Liver (tissue), 10 donors: ENCODE measurements at places on chromosomes 7 and 10. TPM values are rescaled to one million over a fixed set of nuclear protein-coding genes. Genes with fewer than 3 reads are reported as not detected.

Gene COBL
- total RNA-seq: 5.8 TPM

Gene CHRM2
- 0.08 TPM for total RNA-seq

Gene CTNNA3
- total RNA-seq: 1.4 TPM

- H3K36me3 ChIP-seq: no peaks in the 10 kb centered on the region
- H3K27ac ChIP-seq: no peak overlapping the region
- no peak overlapping the region for H3K4me3 ChIP-seq
Observed at GRCh38 chr7:134639683-134640279, 6.9 kb upstream of the BPGM start.

DNA sequence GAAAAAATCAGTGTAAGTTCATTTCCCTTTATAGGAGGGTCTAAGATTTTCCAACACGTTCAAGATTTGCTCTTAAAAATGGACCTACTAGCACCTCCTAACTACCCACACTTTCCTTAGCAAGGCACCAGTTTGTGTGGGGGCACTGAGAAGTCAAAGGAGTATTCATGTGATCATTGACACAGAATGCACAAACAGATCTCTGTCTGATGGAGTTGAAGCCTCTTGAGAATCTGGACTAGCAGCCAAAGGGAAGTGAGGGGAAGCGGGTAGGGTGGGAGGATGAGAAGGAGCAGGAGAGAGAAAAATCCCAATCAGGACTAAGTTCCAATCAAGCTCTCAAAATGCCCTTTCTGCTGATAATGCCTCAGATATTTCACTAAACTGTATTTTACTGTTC is 4.1 kb downstream of the MMS19 start:
- H3K4me3 ChIP-seq: no peak overlapping the region
- H3K36me3 ChIP-seq: no peaks in the 10 kb centered on the region
- peaks cover 9% of the 10 kb centered on the region for H3K4me1 ChIP-seq
- DNase-seq: no peak
- no peaks in the 10 kb centered on the region for H3K27me3 ChIP-seq

DNA sequence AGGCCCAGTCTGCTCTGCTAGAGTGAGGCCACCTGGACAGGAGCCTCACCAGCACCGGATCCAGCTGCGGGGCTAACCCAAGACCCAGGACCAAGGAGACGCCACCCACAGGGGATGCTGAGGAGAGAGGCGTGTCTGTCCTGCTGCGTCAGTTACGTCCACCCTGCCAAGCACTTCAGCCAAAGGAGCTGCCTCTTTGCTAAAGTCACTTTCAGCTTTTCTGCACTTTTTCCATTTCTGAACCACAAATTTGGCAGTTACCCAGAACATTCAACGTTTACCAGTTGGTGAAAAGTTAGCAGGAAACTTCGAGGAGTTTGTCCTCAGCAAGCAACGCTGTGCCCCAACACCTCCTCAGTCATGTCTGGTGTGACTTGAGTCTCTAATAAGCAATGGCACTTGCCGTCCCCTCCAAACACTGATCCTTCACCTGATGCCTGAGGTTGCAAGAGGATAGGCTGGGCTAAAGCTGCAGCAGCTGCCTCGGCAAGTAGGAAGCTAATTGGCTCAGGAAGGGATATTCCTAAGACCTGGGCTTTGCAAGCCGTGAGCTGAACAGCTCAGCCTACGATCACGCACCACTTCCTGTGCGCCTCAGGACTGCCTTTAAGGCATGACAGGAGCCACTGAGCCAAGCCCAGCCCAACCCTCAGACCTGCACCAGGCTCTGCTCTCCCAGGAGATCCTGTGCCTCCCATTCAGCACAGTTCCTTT is 40.1 kb downstream of the KCNH2 start:
- H3K27me3 ChIP-seq: no peaks in the 10 kb centered on the region
- H3K4me1 ChIP-seq: no peaks in the 10 kb centered on the region
- H3K36me3 ChIP-seq: no peaks in the 10 kb centered on the region
- DNase-seq: no peak
- no peak overlapping the region for H3K27ac ChIP-seq

- no peaks in the 10 kb centered on the region for H3K4me1 ChIP-seq
- H3K4me3 ChIP-seq: no peak overlapping the region
- no peaks in the 10 kb centered on the region for H3K27me3 ChIP-seq
- H3K36me3 ChIP-seq: no peaks in the 10 kb centered on the region
Observed at GRCh38 chr7:27514861-27515260, 147.8 kb downstream of the HIBADH start.

- H3K4me3 ChIP-seq: no peak overlapping the region
- no peaks in the 10 kb centered on the region for H3K4me1 ChIP-seq
- no peaks in the 10 kb centered on the region for H3K36me3 ChIP-seq
- H3K27ac ChIP-seq: no peak overlapping the region
- DNase-seq: no peak
Observed at GRCh38 chr10:49363309-49364031, 32.4 kb downstream of the DRGX start.

- H3K27me3 ChIP-seq: peaks cover 11% of the 10 kb centered on the region
- H3K4me3 ChIP-seq: no peak overlapping the region
- H3K27ac ChIP-seq: no peak overlapping the region
- H3K4me1 ChIP-seq: peaks cover 32% of the 10 kb centered on the region
- DNase-seq: peak; percentile 65
Observed at GRCh38 chr7:23472956-23473843, 2.9 kb upstream of the IGF2BP3 start.
